ENCODE measurements at places on chromosomes 3 and 15.

- DNase-seq = peak; percentile 39
Measured at GRCh38 chr15:68383161-68384074, 48.5 kb downstream of the ITGA11 start.

- DNase-seq = no peak
Measured at GRCh38 chr3:454986-455385, 258.4 kb downstream of the CHL1 start.

GRCh38 chr15:39976291-39977274 is 42.7 kb downstream of the EIF2AK4 start:
- no peak for DNase-seq

DNA sequence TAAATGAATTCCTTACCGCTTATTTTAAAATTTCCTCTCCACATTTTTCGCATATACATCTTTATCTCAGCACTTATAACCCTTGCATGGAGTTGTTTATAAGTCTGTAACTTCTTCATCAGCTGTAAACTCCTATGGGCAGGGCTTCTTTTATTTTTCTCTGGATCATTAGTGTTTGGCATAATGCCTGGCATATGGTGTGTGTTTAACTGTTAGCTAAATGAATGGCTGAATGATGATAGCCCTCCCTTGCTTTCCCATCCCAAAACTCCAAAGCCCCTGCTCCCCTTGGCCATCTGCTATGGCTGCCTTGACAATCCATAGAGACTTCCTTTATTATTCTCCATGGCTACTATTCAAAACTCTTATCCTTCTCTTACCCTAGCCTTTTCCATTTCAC is 48.1 kb upstream of the SEMA6D start:
- no peak for DNase-seq

GRCh38 chr15:38048001-38048455 is 113.6 kb downstream of the TMCO5A start:
- no peak for DNase-seq

GRCh38 chr3:102057781-102058421 is 208.6 kb downstream of the NFKBIZ start:
- DNase-seq = no peak

DNA sequence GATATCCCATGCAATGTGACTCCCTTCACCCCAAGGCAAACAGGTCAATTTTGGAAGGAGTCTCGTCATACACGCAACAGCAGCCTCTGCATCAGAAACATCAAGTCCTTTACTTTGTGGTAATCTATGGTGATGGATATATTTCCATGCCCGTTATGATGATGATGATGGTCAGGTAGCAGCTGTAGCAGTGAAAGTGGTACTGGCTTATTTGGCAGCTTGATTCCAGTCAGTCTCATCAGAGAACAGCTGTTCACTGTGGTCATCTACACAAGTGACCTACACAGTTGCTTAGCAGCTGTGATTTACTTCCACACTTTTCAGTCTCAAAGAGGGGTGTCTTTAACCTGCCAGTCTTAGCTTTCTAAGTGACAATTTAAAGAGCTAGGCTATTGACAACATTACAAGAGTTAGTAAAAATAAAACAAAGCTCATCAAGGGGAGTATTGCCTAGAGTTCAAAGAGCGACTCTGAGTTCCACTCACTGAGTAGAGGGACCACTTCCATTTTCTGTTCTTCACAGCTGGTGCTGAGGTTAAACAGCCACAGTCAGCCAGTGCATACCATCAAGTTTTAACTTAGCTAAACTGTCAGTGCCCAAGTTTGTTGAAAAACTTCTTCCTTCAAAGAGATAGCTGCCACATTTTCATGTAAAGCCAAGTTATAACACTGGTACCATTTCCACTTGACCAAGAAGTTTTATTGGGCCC is 587.4 kb upstream of the KCNMB2 start:
- DNase-seq = no peak

DNA sequence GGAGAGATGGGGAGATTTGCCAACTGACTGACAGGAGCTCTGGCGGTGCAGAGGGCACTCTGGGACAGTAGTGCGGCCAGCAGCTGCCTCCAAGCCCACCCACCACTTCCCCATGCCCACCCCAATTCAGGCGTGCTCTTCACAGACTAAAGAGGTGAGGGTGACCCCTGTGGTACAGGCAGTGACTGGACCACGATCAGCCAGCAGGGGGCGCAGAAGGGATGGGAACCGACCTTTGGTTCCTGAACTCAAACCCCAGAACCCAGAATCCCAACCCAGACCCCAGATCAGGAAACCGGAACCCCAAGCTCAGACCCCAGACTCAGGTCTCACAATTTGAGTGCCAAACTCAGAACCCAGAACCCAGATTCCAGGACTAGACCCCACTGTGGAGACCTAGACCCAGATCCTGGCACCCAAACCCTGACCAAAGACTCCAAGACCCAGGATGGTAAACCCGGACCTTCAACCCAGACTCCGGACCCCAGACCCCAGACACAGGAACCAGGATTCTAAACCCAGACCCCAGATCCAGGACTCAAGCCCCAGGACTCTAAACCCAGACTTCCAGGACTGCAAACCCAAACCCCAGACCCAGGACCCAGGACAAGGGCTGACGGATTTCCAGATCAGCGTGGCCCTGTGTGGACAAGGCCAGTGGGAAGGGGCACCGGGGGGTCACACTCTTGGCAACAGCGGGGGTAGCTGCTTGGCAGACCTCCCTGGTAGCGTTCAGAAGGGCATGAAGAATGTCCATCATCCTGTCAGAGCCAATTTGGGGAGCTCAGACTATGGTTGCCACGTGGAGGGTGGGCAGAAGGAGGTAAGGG is 3.7 kb upstream of the MYL3 start:
- DNase-seq = peak; percentile 96

GRCh38 chr3:17411157-17411877 is 331.1 kb downstream of the TBC1D5 start:
- no peak for DNase-seq

DNA sequence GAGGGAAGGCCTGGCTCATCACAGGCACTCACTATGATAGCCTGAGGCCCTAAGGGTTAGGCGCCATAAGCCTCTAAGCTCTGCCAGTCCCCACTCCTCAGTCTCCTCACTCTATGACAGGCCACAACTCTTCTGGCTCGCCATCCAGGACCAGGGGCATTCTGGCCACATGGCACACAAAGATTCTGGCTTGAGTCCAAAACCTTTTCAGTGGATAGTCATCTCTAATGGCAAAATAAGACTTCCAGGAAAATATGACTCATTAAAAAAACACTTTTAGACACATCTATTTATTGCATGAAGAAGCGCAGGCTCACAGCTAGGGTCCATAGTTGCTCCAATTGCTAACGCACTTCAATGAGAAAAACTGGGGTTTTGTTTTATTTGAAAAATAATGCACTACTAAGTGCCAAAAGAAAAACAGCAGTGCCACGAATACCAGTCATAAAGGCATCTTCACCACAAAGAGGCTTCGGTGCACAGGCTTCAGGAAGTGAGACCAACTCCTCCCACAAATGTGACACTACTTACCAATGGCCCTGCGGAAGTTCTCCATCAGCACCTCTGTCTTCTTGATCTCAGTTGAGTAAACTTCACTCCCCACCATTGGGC is 11.1 kb downstream of the RUVBL1 start:
- peak; percentile 61 for DNase-seq

- DNase-seq = no peak
Measured at GRCh38 chr15:26806574-26806973, 33.7 kb upstream of the GABRB3 start.

DNA sequence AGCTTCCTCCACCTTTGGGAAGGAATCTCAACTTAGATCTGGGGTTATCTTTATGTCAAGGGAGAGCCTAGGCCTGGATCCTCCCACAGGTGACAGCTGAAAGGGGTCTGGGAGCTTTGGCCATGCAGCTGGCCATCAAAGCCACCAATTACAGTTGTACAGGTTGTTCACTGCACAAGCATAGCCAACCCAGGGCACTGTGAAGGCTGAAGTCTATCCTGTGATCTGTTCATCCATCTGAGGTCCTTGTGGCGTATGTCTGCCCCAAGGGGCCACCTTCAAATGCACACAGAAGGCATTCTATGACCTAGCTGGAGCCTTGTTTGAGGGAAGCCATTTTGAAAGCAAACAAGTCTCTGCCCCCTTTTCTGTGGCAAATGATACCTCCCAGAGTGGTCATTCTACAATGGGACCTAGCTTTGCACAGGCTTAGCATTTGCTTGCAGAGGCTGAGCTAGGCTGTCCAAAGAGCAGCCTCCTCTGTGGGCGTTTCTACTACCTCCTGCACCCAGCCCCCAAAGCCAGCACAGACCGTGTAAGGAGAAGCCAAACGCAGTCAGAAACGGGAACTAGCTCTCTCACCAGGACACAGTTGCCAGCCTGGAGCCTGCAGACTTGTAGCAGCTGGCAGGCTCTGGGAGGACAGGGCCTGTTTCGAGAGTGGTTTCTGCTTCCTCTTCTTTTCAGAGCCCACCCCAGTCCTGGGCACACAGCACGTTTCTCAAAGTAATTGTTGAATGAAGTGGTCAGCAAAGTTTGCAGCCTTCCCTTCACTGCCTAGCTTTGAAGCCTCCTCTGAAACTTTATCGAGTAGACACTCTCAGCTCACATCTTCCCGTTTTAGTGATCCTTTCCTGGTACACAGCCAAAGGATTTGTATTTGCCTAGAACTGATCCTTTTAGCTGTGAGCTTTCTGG is 157.3 kb upstream of the SMAD3 start:
- no peak for DNase-seq

DNA sequence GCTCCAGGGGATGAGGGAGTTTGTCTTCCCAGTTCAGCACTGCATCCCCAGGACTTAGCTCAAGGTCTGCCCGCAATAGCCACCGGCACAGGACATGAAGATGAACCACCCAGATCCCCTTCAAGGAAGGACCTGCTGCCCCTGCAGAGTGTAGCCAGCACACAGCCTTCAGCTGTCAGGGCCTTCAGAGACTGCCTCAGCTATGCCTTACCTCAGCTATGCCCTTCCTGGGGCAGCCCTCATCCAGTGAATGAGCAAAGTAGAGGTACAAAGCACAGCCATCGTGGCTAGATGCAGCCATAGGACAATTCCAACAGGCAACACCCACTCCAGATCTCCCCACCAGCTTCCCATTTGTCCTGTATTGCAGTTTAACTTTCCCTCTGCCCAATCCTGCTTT is 291.2 kb upstream of the STT3B start:
- no peak for DNase-seq

DNA sequence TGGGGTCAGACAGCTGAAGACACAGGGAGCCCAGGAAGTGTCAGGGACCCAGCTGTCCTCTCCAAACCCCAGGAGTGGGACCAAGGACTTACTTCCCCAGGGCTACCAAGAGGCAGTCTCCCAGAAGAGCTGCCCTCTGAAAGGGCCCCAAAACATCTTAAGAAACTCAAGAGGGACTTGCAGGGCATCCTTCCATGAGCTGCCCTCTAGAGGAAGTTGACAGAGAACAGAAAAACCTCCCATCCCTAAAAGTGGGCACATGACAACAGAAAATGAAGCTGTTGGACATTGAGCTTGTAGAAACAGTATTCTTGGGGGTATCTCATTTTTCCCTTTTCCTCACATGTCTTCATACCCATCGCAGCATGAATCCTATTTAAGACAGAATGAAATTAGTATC is 58.9 kb downstream of the MECOM start:
- no peak for DNase-seq

- no peak for DNase-seq
Measured at GRCh38 chr15:70132139-70132538, 34.4 kb upstream of the TLE3 start.

DNA sequence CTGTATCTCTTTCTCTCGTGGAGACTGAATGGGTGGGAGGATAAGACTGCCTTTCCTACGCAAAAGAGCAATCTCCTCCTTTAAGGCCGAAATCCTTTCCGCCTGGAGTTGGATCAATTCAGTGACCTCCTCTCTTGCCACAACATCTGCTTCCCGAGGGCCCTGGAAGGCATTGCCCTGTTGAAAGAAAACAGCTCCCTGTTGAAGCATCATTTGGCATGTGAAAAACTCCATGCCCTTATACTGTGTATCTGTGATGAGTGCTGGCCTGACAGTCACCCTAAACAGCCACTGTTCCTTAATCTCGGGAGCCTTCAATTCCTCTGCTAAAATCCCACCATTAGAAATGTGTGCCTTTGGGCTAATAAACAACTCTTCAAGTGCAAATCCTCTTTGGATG is 80.2 kb downstream of the BOC start:
- DNase-seq = no peak

DNA sequence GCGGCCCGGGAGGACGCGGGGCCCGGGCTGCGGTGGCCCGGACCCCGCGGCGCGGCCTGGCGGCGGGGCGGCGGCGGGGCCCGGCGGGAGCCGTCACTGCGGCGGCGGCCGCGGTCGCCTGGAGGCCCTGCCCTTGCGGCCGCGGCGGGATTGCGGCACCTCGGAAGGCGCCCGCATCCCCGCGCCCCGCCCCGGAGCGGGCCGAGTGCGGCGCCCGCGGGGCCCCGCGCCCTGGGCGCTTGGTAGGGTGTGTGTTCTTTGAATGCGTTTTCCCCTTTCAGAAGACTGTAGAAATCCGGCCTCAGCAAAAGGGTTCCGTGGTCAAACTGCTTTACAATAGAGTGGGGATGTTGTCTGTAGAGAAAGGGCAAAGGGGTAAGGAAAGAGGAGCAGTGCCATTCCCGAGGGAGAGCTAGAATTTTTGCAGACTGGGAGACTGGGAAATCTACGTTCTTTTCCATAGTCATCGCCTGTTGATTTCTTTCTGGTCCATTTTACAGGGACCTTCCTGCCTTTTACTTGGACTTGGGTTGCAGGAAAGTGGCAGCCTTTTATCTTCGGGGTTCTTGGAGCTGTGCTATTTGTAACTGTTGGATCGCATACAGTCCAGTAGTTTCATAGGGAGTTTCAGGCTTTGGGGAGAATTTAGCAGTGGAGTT is 630 bp downstream of the SNRK start:
- no peak for DNase-seq

DNA sequence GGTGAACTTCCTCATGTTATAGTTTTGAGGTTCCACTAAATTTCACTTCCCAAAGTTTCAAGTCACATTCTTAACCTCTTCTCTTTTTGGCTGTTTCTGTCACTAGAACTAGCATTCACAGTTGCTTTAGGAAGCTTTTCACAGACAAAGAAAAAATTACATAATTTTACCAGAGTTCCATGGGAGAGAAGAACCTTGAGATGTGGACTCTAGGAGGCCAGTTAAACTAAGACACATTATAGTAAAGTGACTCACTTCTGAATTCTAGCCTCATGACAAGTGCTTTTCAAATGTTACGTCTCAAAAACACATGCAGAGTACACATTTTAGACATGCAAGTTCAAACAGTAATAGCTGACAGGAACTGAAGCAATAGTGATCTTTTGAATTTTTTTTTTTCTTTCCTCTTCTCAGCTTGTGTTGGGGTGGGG is 39.9 kb upstream of the LRTM1 start:
- no peak for DNase-seq

DNA sequence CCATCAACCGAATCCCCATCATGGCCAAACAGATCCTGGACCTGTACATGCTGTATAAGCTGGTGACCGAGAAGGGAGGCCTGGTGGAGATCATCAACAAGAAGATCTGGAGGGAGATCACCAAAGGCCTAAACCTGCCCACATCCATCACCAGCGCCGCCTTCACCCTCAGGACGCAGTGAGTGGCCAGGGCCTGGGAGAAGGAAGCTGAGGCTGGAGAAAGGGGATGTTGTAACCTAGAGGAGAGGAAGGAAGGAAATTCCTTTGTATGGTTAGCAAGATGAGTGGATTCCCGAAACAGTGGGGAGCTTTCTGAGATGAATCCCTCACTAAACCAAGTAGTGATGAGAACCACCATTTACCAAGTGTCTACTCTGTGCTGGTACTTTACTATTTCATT is 25.8 kb upstream of the CLK3 start:
- DNase-seq = no peak

- no peak for DNase-seq
Measured at GRCh38 chr15:89115547-89115946, 27.3 kb downstream of the ABHD2 start.
